ENCODE measurements at places on chromosomes 16 and 17.

DNA sequence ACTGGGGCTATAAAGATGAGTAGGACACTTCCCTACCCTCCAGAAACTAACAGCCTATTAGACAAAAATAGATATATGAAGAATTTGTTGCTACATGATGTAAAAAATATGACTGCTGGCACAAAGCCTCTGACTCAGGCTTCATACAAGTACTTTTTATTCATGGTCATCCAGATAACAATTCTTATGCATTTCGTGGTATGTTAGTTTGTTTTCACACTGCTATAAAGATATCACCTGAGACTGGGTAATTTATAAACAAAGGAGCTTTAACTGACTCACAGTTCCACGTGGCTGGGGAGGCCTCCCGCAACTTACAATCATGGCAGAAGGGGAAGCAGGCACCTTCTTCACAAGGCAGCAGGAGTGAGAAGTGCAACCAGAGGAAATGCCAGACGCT, 112.5 kb upstream of the HLF start:
- peak; percentile 16 for DNase-seq

DNA sequence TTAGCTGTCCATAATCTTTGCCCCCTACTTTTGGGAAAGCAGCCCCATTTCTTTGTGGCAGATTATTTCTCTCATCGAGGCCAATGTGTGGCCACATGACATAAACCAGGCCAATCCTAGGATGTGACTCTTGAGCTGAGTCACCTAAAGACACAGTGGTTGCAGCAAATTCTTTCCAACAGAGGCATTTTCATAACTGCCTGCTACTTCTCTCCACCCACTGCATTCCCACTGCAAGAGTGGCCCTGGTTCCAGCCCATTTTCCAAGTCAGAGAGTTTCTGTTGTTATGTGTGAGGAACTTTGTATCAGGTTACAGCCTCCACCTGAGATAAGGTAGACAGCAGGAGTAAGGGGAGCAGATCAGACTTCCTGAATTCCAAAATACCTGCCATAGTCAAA, 195.2 kb downstream of the RGS9 start:
- DNase-seq = peak; percentile 84

DNA sequence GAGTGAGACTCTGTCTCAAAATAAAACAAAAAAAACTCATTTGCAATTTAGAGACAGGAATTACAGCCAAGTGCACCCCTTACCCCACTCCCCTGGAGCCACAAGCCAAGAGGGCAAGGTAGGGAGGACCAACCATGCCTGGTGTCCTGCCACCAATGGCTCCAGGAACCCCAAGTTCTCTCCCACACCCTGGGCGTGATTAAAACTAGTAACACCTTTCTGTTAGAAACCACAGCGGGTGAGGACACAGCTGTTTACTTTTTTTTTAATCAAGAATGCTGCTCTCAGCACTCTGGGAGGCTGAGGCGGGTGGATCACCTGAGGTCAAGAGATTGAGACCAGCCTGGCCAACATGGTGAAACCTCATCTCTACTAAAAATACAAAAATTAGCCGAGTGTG, 38.1 kb downstream of the ANKRD11 start:
- DNase-seq = no peak

DNA sequence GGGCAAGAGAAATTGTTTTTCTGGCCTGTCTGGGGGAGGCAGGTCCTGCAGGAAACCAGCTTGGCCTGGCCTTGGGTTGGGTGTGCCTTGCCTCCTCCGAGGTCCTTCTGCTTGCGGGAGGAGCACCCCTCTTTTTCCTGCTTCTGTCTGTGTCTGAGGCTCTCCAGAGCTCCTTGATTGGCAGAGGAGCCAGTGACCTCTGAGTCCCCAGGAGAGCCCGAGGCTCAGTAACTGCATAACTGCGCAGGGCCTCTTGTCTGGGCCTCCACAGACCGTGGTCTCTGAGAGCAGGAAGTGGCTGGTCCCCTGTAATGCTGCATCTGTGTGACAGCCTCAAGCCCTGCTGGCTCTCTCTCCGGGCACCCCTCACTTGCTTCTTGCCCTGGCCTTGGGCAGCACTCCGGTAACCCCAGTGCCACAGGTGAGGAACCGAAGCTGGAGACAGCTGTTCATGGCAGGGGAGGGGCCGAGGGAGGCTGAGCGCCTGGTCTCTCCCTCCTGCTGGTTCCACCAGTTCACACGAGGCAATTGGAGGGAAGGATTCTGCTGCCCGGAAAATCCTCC, 1.6 kb downstream of the CAPN15 start:
- DNase-seq = no peak

- no peak for DNase-seq
Measured at GRCh38 chr16:57734308-57734924, 1.2 kb upstream of the KATNB1 start.
